NCI-H345 (cell line): ENCODE measurements at places on chromosomes 16 and 17.

- DNase-seq, result no peak
Observed at GRCh38 chr16:82943371-82943770, 316.6 kb downstream of the CDH13 start.

DNA sequence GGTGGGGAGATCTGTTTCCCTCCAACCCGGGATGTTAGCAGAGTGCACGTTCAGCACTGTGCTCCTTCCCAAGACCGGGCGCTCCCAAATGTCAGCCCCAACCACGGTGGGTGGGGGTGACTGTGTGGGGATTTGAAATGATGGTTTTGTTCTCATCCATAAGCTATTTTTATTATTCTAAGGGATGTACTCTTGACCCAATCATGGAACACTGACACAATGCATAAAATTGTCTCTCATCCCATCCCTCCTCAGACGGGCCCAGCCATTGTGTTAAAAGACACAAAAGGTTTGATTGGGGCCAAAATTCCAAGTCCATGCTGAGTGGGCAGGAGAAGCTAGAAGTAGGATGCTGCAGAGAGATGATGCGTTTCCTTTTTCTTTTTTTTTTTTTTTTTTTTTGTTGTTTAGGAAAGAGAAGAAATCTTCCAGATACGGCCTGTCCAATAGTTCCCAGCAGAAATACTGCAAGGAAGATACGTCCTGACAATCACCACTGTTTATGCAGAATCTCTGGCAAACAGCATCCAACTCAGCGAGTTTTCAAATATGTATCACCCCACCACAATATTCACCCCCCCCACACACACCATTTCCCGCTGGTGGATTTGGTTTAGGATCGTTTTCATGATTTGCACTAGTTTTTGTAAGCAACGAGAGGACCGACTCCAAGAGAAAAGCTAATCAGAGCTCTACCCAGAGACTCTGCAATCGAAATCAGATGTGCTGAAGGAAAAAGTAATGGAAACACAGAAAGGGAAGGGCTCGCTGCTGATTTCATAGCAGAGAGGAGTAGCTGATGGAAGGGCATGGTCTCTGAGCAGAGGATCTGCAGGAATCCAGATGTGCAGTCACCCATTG lies 163.5 kb upstream of the DYNLRB2 start:
- DNase-seq, result no peak

DNA sequence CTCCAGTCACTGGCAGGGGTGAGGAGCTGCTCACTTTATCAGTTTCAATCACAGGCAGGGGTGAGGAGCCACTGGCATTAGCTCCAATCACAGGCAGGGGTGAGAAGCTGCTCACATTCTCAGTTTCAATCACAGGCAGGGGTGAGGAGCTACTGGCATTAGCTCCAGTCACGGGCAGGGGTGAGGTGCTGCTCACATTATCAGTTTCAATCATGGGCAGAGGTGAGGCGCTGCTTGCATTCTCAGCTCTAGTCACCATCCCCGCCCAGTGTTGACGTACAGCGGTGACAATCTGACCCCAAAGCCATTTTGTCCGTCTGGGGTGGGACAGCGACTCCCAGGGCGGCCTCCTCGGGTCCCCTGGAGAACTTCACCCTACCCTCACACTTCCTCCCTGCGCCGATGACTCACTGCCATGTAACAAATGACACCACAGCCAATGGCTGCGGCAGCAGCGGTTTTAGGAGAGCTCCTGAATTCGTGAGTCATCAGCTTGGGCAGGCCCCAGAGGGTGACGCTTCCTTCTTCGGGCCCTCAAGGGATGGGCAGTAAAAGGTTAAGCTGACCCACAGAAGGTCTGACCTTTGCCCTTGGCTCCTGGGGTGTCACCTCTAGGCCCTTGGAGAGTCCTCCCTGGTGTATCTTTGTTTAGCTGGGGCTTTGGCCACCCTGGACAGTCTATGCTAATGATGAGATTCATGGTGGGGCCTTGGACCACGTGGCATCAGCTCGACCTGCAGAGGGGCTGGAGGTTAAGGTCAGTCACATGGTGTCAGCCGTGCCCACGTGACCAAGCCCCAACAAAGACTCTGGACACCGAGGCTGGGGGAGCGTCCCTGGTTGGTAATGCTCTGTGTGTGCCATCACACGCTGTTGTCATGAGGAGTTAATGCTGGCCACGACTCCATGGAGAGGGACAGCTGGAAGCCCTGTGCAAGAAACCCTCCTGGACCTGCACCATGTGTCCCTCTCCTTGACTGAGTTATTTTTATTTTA lies 171.7 kb downstream of the C16orf95 start:
- no peak for DNase-seq

- DNase-seq, result peak; percentile 18
Observed at GRCh38 chr16:67404740-67405226, 11.5 kb upstream of the TPPP3 start.

- DNase-seq, result peak; percentile 67
Observed at GRCh38 chr16:546909-547770, 13.1 kb upstream of the PRR35 start.

- no peak for DNase-seq
Observed at GRCh38 chr16:72958522-72959076, 89.3 kb downstream of the ZFHX3 start.

DNA sequence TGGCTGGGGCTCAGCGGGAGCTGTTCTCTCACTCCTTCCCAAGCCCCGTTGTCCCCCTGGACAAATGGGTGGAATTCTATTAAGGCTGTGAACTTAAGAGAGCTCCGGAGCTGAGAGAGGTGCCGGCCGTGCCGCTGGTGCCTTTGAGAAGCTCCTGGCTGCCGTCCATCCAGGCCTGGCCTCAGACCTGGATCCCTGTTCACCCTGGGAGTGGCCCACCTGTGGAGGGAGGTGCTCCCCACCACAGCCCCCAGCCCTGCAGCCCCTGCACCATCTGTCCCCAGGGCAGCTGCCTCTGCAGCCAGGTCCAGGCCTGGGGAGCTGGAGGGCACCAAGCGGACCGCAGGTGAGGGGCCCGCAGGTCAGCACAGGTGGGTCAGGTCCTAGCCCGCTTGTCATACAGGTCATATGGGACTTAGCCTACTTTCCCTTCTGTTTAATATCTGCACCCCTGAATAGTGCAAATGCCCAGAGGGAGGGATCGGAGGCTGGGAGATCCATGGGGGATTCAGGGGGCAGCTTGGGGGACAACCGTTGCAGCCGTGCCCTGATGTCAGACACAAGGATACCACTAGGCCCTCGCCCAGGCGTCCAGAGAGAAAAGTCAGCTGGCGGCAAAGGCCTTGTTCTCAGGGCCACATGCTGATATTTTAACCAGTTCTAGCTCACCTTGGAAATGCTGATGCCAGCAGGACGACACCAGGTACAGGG lies 15.2 kb upstream of the METRNL start:
- DNase-seq, result no peak

- no peak for DNase-seq
Observed at GRCh38 chr16:54366943-54367342, 80.4 kb upstream of the IRX3 start.

- peak; percentile 66 for DNase-seq
Observed at GRCh38 chr17:59154292-59154720, 680 bp downstream of the SKA2 start.

DNA sequence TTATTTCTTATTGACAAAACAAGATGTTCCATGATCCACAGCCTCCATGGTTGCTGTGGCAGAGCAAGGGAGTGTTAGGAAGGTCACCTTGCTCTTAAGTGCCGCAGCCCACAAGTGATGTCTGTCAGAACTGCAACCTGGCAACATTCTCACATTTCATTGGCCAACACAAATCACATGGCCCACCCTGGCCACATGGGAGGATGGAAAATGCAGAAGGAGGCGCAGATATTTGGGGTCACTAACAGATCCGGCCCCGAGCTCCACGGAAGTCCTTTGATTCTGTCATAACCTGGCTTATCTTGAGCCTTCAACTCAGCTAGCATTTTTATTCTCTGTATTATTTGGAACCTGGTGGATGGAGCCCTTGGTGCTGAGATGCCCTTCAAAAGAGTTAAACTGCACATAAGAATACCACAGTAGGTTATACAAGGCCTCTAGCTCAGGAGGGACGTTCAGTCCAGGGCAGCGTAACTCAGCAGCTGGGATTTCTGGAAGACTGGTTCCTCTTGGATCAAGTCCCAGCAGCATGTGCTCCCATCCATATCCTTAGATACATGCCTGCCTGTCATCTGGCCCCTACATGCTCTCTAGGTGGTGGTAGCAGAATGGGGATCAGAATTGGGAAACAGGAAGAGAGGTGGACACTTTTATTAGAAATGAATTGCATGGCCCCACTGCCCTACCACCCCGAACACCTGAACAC lies 508.1 kb downstream of the HAPSTR1 start:
- DNase-seq, result no peak

GRCh38 chr17:79082311-79083190 lies 7.9 kb downstream of the ENGASE start:
- DNase-seq, result peak; percentile 46

- no peak for DNase-seq
Observed at GRCh38 chr17:5745111-5745813, 161.0 kb upstream of the NLRP1 start.

DNA sequence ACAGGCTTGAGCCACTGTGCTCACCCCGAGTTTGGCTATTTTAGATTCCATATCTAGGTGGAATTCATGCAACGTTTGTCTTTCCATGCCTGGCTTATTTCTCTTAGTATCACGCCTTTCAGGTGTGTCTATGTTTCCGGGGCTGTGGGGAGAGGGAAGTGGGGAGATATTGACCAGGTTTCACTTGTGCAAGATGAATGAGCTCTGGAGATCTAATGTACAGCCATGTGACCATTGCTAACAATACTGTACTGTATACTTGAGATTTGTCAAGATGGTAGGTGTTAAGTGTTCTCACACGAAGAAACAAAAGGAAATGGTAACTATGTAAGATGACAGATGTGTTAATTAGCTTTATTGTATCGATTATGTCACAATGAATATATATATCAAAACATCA lies 199.6 kb downstream of the SHISA9 start:
- no peak for DNase-seq

DNA sequence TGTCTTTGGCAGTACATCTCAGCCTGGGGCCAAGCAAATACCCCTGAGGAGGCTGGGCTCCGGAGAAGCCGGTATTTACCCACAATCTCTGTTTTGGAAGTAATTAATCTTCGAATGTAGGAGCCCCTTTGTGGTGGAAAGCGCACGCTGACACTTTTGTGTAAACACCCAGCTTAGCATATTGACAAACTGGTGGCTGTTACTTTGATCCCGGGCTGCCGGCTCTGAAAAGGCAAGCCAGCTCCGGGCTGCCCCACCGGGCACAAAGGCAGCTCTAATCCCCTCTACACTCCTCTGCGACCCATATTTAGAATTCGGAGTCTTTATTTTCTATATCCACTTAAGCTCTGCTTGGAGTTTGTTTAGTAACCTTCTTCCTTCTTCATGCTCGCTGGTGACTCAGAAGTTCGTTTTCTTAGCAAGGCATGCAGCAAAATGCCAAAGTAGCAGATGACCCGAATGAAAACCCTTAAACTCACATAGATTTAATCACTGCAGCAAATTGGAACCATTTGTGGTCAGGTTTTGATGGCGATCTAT lies 144.0 kb upstream of the IRX3 start:
- DNase-seq, result no peak

GRCh38 chr16:1979271-1980029 lies 1.8 kb downstream of the NOXO1 start:
- no peak for DNase-seq

GRCh38 chr16:57797216-57797525 lies 5.1 kb downstream of the KIFC3 start:
- no peak for DNase-seq

GRCh38 chr16:77191259-77191969 lies 424 bp downstream of the MON1B start:
- DNase-seq, result no peak

DNA sequence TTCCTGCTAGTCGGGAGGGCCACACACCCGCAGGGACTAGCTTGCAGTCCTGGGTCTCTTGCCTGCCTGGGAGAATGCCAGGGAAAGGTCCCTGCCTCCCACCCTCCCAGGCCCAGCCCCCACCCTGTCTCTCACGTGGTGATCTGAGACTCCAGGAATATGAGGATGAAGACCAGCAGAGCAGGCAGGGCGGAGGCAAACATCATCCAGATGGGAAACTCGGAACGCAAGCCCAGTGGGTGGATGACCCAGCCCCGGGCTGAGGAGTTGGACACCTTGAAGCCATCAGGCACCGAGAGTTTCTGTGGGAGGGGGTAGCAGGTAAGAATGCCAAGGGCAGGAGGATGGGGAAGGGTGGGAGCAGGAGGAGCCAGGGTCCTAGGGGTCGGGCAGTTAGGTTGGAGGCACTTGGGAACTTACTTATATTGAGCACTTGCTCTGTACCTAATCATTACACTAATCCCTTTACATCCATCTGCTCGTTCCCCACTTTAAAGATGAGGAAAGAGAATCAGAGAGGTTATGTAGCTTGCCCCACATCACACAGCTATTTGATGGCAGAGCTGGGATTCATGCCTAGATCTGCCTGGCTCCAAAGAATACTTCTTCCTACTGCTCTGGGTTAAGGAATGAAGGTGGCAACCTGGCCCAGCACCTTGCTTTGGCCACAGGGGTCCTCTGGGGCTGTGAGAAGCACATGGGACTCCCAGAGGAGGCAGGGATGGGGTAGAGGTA lies 13.4 kb downstream of the SLC4A1 start:
- no peak for DNase-seq

DNA sequence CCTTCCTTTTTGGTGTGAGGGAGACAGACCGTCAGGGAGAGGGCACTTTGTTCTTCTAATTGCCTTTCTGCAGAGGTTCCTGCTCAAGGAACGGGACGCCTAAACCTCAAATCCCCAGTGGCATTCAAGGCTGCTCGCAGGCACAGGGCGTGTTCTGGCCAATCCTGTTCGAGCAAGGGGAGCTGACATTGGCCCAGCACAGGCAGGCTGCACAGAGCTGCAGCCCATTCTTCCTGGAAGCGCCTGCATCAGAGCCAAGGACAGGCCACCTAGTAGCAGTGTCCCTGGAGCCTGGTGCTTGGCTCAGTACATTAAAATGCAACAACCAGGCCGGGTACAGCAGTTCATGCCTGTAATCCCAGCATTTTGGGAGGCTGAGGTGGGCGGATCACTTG lies 72.2 kb upstream of the CREBBP start:
- no peak for DNase-seq

DNA sequence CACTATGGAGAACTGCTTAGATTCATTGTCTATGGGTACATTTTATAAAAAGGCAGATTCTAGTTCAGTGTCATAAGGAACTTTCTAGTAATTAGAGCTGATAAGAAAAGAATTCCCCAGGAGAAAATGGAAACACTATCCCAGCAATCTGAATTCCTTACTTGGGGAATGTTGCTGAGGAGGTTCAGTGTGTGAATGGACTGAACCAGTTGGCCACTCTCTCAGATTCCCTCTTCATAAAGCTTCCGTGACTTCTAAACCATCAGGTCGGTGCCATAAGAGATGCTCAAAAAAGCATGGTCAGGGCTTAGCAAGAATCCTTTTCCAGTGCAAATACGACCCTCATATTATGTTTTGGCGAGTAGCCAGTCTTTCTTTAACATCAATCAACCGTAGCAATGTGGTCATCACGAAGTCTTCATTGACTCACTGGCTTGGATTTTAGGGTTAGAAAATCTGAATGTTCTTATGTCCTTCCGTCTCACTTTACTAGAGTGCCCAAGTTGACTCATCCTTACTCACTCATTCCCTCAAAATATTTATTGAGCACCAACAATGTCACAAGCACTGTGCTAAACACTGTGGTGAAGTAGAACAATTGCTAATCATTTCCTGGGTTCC lies 102.7 kb upstream of the HLF start:
- DNase-seq, result no peak

GRCh38 chr16:86618431-86619238 lies 40.3 kb downstream of the FOXL1 start:
- DNase-seq, result no peak

GRCh38 chr16:12742741-12743140 lies 60.9 kb downstream of the CPPED1 start:
- no peak for DNase-seq

GRCh38 chr16:4055748-4056147 lies 60.5 kb downstream of the ADCY9 start:
- no peak for DNase-seq
